ENCODE measurements at places on chromosomes 13 and 19.

GRCh38 chr13:49652355-49653305, 24.3 kb downstream of the ARL11 start:
- H3K27ac ChIP-seq, result no peak overlapping the region
- H3K27me3 ChIP-seq, result no peaks in the 10 kb centered on the region
- no peaks in the 10 kb centered on the region for H3K4me1 ChIP-seq
- DNase-seq, result no peak

DNA sequence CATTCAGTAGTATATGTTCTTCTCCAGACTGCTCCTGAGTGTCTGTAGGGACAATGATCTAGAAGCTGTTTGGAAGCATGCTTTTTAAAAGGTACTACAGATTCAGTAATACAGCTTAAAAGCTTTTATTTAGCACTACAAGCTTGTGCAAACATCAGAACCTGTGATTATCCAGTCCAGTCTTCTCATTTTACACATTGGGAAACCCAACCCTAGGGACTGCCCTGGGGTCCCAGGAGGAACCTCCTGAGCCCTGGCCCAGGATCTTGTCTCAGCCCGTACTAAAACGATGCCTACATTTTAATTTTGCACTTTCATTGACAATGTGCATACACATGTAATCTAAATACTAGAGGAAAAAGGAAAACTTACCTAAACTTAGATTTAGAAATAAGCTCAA, 12.5 kb downstream of the DOCK9 start:
- no peaks in the 10 kb centered on the region for H3K36me3 ChIP-seq
- H3K27me3 ChIP-seq, result no peaks in the 10 kb centered on the region
- no peak for DNase-seq
- no peak overlapping the region for H3K4me3 ChIP-seq
- H3K27ac ChIP-seq, result no peak overlapping the region

GRCh38 chr13:75803164-75803611, 167.1 kb downstream of the LMO7 start:
- peak overlapping the region; percentile 3 for H3K27ac ChIP-seq
- H3K36me3 ChIP-seq, result peaks cover 27% of the 10 kb centered on the region
- H3K4me1 ChIP-seq, result peaks cover 24% of the 10 kb centered on the region
- H3K27me3 ChIP-seq, result no peaks in the 10 kb centered on the region
- DNase-seq, result no peak

GRCh38 chr19:1291761-1292418, 6.2 kb downstream of the EFNA2 start:
- DNase-seq, result no peak
- no peak overlapping the region for H3K27ac ChIP-seq
- H3K36me3 ChIP-seq, result no peaks in the 10 kb centered on the region
- no peak overlapping the region for H3K4me3 ChIP-seq
- H3K4me1 ChIP-seq, result no peaks in the 10 kb centered on the region
- H3K27me3 ChIP-seq, result no peaks in the 10 kb centered on the region

GRCh38 chr13:29847501-29847983, 2.9 kb downstream of the UBL3 start:
- H3K27ac ChIP-seq, result peak overlapping the region; percentile 89
- peaks cover 52% of the 10 kb centered on the region for H3K4me1 ChIP-seq
- H3K36me3 ChIP-seq, result no peaks in the 10 kb centered on the region
- peak overlapping the region; percentile 93 for H3K4me3 ChIP-seq
- H3K27me3 ChIP-seq, result no peaks in the 10 kb centered on the region
- DNase-seq, result no peak

DNA sequence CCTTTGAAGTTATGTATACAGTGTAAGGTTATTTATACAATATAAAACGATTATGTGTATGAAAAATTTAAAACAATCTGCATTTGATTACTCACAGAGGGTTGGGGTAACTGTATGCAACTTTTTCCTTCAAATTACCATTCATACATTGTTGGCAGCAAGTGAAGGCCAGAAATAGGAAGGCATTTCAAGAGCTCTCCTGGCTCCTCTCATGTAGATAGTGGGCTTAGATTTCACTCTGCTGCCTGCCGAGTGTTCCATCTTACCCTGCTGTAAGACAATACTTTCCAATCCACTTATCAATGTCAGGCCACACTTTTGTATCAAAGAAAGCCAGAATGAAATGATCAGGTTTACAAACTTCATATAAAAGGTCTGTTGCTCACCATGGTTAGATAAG, 245.2 kb downstream of the DNAJC15 start:
- peak overlapping the region; percentile 87 for H3K27ac ChIP-seq
- H3K27me3 ChIP-seq, result no peaks in the 10 kb centered on the region
- H3K4me3 ChIP-seq, result no peak overlapping the region
- H3K36me3 ChIP-seq, result no peaks in the 10 kb centered on the region

DNA sequence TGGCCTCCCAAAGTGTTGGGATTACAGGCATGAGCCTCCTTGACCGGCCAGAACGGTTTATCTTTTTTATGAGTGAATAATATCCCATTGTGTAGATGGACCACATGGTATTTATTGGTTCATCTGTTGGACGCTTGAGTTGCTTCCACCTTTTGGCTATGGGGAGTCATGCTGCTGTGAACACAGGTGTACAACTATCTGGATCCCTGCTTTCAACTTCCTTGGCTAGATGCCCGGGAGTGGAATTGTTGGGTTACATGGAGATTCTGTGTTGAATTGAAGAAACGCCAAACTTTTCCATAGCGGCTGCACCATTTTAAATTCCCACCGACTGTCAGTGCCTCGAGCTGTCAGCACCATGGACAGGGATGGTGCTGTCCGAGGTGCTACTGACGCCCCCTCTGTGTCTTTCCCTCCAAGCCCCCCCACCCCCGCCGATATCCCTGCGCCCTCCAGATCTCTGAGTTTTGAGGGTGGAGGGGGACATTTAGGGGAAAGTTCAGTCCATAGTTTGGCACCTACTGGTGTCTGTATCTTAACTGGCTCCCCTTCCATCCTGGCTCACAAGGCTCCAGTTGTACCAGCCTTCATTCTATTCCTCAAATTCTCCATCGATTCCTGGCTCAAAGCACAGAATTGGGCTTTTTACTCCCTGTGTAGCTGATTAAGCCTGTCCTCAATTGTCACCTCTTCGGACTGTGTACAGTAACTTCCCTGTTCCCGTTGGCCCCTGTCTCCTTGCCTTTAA, 27.3 kb downstream of the PNPLA6 start:
- no peak for DNase-seq
- H3K27ac ChIP-seq, result no peak overlapping the region
- peaks cover 17% of the 10 kb centered on the region for H3K36me3 ChIP-seq
- no peak overlapping the region for H3K4me3 ChIP-seq

GRCh38 chr13:27120811-27121210, 50.8 kb downstream of the USP12 start:
- H3K27ac ChIP-seq, result no peak overlapping the region
- H3K4me3 ChIP-seq, result no peak overlapping the region
- H3K36me3 ChIP-seq, result peaks cover 32% of the 10 kb centered on the region
- no peaks in the 10 kb centered on the region for H3K27me3 ChIP-seq

Data from mesothelial cell of epicardium (in vitro differentiated cells).